HFFc6 (cell line): ENCODE measurements at places on chromosomes 5 and 9. TPM values are rescaled to one million over a fixed set of nuclear protein-coding genes. Genes with fewer than 3 reads are reported as not detected.

DNA sequence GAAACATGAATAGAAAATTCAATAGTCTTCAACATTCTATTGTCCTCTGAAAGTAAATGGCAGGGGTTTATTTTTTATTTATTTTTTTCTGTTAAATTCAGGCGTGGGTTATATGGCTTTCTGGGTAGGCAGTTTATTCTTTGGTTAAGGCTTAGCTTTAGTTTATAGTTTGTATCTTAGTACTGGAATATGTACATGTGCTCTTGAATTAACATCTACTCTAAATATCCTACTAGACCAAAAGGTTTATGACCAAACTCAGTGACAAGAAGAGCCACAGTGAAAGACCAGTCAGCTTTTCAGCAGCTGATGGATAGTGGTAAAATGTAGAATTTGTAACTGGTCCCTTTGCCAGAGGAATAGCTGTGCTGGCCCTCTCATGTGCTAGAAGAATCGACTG lies 62.0 kb upstream of the DAB2 start:
- DNase-seq, result no peak
- no peaks in the 10 kb centered on the region for H3K27me3 ChIP-seq
- H3K4me1 ChIP-seq, result no peaks in the 10 kb centered on the region
- H3K4me3 ChIP-seq, result no peak overlapping the region
- H3K36me3 ChIP-seq, result peaks cover 23% of the 10 kb centered on the region
- no peak overlapping the region for H3K27ac ChIP-seq

DNA sequence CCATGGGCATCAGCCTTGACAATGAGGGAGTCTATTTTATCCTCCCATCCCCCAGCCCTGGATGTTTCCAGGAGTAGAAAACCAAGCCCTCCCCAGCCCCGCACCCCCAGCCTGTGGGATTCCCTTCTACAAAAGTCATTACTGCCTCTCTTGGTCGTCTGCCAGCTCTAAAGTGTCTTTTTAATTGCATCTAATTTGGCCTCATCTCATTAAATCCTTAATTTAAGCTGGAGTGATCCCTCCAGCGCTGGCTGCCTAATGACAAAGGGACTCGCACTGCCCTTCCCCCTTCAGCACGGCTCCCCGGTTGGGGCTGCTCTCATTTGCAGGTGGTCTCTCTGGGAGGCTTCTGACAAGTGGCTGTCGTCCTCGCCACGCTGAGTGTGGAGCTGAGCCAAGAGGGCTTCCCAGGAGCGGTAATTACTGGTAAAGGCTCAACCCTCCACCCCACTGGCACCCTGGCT lies 107.9 kb upstream of the ALDH1B1 start:
- peaks cover 29% of the 10 kb centered on the region for H3K27me3 ChIP-seq
- no peak for DNase-seq
- no peaks in the 10 kb centered on the region for H3K36me3 ChIP-seq
- H3K4me3 ChIP-seq, result no peak overlapping the region

PCDHB10 gene
- 0.85 to 1.1 TPM (median 0.90 TPM) in 3 replicates for total RNA-seq

DNA sequence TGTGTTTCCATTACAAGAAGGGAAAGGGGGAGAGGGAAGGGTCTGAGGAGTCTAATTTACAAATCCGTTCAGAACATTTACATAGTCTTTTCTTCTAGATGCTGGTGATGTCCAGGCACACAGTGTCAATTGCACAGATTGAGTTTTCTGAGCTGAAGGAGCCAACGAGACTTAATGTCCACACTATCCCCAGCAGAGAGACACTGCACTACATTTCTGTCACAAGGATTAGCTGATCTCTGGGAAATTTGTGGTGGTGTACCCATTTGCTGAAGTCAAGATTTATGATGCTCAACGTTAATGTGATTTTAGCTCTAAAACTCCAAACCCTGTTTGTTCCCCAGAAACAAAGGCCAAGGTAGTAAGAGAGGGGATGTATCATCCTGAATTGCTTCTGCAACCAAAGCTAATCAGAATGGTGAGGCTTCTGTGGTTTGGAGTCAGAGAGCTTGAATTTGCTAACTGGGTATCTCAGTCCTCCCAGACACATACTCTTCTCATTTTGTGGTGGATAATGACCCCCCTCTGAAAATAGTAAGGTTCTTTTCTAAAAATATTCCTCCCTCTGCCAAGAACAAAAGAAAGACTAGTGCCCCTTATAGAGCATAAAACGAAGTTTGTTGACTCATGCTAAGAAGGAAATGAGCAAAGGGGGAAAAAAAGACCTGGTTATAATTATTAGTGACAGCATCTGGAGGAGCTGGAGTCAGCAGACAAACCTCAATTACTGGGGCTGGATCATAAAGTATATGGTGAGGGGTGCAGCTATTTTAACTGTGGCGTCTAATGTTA lies 416.9 kb downstream of the PSAT1 start:
- peak overlapping the region; percentile 60; the same call in 1 of the 2 replicates for H3K4me3 ChIP-seq
- H3K36me3 ChIP-seq, result peaks cover 47% of the 10 kb centered on the region
- DNase-seq, result peak; percentile 93
- H3K27me3 ChIP-seq, result no peaks in the 10 kb centered on the region

- H3K27ac ChIP-seq, result peak overlapping the region; percentile 55
- peak; percentile 52 for DNase-seq
- H3K4me3 ChIP-seq, result peak overlapping the region; percentile 48
- peaks cover 28% of the 10 kb centered on the region for H3K4me1 ChIP-seq
- H3K27me3 ChIP-seq, result no peaks in the 10 kb centered on the region; the same call in 1 of the 2 replicates
- H3K36me3 ChIP-seq, result peaks cover 13% of the 10 kb centered on the region
Observed at GRCh38 chr5:103511554-103511885, 51.1 kb downstream of the NUDT12 start.

PRR7 gene
- total RNA-seq, result 9.9 to 17.4 TPM (median 15.2 TPM) in 3 replicates

DNA sequence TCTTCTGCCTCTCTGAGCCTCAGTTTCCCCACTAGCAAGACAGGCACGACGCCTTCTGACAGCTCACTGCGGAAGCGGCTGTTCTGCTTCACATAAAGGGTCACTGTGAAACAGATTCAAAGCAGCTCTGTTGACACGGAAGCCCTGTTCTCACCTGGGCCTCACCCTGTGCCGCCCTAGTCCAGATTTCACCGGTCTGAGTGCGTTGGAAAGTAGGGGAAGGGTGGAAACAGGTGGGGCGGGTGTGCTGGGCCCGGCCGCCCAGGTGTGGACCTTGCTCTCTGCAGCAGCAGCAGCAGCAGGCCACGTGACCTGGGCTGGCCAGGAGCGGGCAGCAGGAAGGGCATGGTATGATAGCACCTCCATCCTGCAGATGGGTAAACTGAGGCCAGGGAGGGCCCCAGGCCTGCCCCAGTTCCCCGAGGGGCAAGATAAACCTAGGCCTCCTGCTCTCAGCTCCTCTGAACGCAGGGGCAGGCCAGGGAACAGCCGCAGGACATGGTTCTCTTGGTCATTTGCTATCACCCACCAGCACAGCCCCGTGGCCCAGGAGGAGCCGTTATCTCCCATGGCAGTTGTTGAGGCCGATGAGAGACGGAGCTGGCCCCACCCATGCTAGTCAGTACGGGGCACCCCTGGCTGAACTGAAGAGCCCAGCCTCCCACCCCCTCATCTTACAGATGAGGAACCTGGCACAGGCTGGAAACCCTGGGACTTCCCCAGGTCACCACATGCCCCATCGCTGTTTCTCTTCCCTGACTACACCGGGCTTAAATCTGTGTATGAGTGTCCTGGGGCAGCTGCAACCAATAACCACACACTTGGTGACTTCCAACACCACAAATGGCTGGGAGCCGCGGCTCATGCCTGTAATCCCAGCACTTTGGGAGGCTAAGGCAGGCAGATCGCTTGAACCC lies 12.1 kb downstream of the PTGES2 start:
- H3K27ac ChIP-seq, result no peak overlapping the region
- H3K27me3 ChIP-seq, result peaks cover 3% of the 10 kb centered on the region
- H3K4me3 ChIP-seq, result no peak overlapping the region
- 0 out of 2 replicates have a peak, but pooled peaks cover 6% of the 10 kb centered on the region for H3K4me1 ChIP-seq

- no peak overlapping the region for H3K4me3 ChIP-seq
- no peaks in the 10 kb centered on the region; the same call in 1 of the 2 replicates for H3K27me3 ChIP-seq
- H3K4me1 ChIP-seq, result peaks cover 62% of the 10 kb centered on the region
- DNase-seq, result peak; percentile 17
- peaks cover 60% of the 10 kb centered on the region for H3K36me3 ChIP-seq
Observed at GRCh38 chr9:88433583-88434255, 45.5 kb downstream of the SPIN1 start.

DNA sequence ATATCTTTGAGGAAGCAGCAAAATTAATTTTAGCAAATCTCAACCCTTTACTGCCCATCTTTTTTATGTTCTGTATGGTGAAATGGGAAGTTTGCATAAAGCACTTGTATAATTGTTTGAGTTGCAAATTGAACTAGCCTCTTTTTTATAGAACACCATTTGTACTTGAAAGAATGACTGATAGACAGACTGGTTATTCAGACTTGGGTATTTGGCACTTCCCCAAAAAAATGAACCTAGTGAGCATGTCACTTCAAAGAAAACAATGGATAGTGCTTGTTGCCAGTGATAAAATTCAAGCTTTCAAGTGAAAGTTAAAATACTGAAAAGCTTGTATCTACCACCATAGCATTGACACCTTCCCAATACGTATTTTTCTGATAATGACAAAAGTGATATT lies 115.8 kb downstream of the ERCC6L2 start:
- no peaks in the 10 kb centered on the region for H3K4me1 ChIP-seq
- no peak for DNase-seq
- H3K36me3 ChIP-seq, result peaks cover 10% of the 10 kb centered on the region
- H3K4me3 ChIP-seq, result no peak overlapping the region
- no peaks in the 10 kb centered on the region for H3K27me3 ChIP-seq
- H3K27ac ChIP-seq, result no peak overlapping the region

DNA sequence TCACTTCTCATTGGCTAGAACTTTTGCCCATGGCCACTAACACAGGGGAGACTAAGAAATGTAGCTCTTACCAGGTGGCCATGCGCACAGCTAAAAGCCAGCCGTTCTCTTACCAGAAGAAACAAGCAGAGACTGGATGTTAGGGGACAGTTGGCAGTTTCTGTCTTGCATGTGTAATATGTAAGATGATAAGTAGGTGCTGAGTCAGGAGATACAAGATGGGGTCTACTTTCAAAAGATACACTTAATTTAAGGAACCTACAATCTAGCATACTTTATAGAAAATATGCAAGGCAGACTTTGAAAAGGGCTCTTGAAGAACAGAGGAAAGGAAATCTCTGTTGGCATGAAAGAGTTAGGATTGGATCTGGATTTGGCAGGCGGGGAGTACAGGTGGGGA lies 244.5 kb downstream of the ZSWIM6 start:
- peaks cover 9% of the 10 kb centered on the region for H3K4me1 ChIP-seq
- H3K36me3 ChIP-seq, result no peaks in the 10 kb centered on the region
- H3K27me3 ChIP-seq, result no peaks in the 10 kb centered on the region
- no peak overlapping the region for H3K4me3 ChIP-seq
- no peak overlapping the region for H3K27ac ChIP-seq

BARX1 gene
- total RNA-seq, result not detected in 3 replicates
